Endothelial cell (in vitro differentiated cells): ENCODE measurements at places on chromosomes 1 and 21.

GRCh38 chr1:40896482-40896881 lies 34.3 kb upstream of the CITED4 start:
- H3K4me3 ChIP-seq, result no peak overlapping the region
- peaks cover 22% of the 10 kb centered on the region for H3K36me3 ChIP-seq
- peaks cover 2% of the 10 kb centered on the region for H3K27me3 ChIP-seq
- no peak for DNase-seq

GRCh38 chr1:156616463-156616862 lies 2.8 kb upstream of the HAPLN2 start:
- H3K36me3 ChIP-seq, result no peaks in the 10 kb centered on the region
- no peak overlapping the region for H3K27ac ChIP-seq
- peaks cover 28% of the 10 kb centered on the region for H3K4me1 ChIP-seq
- H3K4me3 ChIP-seq, result no peak overlapping the region
- peak; percentile 36 for DNase-seq

GRCh38 chr1:224670506-224670905 lies 54.4 kb downstream of the CNIH3 start:
- no peaks in the 10 kb centered on the region for H3K36me3 ChIP-seq
- H3K4me1 ChIP-seq, result peaks cover 6% of the 10 kb centered on the region
- no peak overlapping the region for H3K4me3 ChIP-seq
- H3K27ac ChIP-seq, result no peak overlapping the region
- H3K27me3 ChIP-seq, result peaks cover 7% of the 10 kb centered on the region
- no peak for DNase-seq

- peaks cover 3% of the 10 kb centered on the region for H3K27me3 ChIP-seq
- no peak overlapping the region for H3K4me3 ChIP-seq
- no peak for DNase-seq
- no peaks in the 10 kb centered on the region for H3K36me3 ChIP-seq
Measured at GRCh38 chr1:112251766-112252506, 144.1 kb upstream of the CTTNBP2NL start.

GRCh38 chr1:94515296-94515947 lies 26.1 kb downstream of the F3 start:
- H3K4me1 ChIP-seq, result peaks cover 17% of the 10 kb centered on the region
- peaks cover 12% of the 10 kb centered on the region for H3K36me3 ChIP-seq
- no peak overlapping the region for H3K27ac ChIP-seq
- DNase-seq, result no peak
- no peaks in the 10 kb centered on the region for H3K27me3 ChIP-seq
- H3K4me3 ChIP-seq, result no peak overlapping the region

- no peaks in the 10 kb centered on the region for H3K4me1 ChIP-seq
- DNase-seq, result no peak
- peaks cover 2% of the 10 kb centered on the region for H3K27me3 ChIP-seq
- H3K27ac ChIP-seq, result no peak overlapping the region
- no peak overlapping the region for H3K4me3 ChIP-seq
Measured at GRCh38 chr1:219461981-219462400, 150.9 kb downstream of the ZC3H11B start.

- no peak overlapping the region for H3K27ac ChIP-seq
- no peak for DNase-seq
Measured at GRCh38 chr1:196890668-196891067, 2.8 kb downstream of the CFHR4 start.

GRCh38 chr1:1371364-1371745 lies 3.7 kb downstream of the AURKAIP1 start:
- no peak overlapping the region for H3K4me3 ChIP-seq
- no peak overlapping the region for H3K27ac ChIP-seq
- H3K27me3 ChIP-seq, result peaks cover 5% of the 10 kb centered on the region
- H3K36me3 ChIP-seq, result peaks cover 4% of the 10 kb centered on the region

- no peak for DNase-seq
- no peak overlapping the region for H3K4me3 ChIP-seq
- H3K4me1 ChIP-seq, result peaks cover 13% of the 10 kb centered on the region
- H3K27me3 ChIP-seq, result no peaks in the 10 kb centered on the region
Measured at GRCh38 chr1:210792250-210793102, 341.5 kb downstream of the KCNH1 start.

DNA sequence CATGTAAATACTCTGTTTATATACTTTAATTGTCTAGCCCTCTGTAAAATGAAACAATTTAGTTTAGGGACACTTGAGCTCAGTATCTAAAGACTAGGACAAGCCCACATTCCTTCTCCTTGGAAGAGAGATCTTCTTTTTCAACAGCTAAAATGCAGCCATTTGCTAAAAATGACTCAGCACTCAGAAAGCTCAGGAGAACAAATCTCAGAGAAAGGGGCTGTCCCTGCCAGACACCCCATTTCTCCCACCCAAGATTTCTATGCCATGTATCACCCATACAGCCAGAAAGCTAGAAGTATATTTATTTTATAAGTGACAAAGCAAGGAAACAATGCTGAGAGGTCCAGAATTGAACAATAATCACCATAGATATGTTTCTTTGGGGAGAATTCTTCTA lies 23.2 kb upstream of the PRDX6 start:
- no peak overlapping the region for H3K27ac ChIP-seq
- DNase-seq, result no peak
- no peaks in the 10 kb centered on the region for H3K36me3 ChIP-seq
- no peaks in the 10 kb centered on the region for H3K27me3 ChIP-seq
- no peaks in the 10 kb centered on the region for H3K4me1 ChIP-seq

DNA sequence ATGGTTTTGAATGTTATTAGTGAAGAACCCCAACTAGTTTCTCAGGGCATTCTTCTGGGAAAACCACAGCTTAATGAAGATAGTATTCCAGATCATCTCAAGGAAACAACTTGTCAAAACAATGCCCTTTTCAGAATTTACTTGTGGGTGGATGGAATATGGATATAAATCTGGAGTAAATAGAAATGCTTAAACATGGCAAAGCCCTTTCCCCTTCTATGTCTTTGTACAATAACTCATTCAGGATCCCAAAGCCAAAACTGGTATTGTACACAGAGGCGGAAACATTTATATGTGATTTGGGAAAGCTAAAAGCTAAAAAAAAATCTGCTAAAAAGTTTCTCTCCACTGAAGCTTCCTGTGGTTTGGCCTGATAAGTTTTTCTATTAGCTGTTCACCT lies 55.5 kb upstream of the RGS5 start:
- no peaks in the 10 kb centered on the region for H3K36me3 ChIP-seq
- H3K27ac ChIP-seq, result no peak overlapping the region
- H3K4me1 ChIP-seq, result peaks cover 7% of the 10 kb centered on the region
- no peak for DNase-seq
- no peaks in the 10 kb centered on the region for H3K27me3 ChIP-seq
- H3K4me3 ChIP-seq, result no peak overlapping the region

DNA sequence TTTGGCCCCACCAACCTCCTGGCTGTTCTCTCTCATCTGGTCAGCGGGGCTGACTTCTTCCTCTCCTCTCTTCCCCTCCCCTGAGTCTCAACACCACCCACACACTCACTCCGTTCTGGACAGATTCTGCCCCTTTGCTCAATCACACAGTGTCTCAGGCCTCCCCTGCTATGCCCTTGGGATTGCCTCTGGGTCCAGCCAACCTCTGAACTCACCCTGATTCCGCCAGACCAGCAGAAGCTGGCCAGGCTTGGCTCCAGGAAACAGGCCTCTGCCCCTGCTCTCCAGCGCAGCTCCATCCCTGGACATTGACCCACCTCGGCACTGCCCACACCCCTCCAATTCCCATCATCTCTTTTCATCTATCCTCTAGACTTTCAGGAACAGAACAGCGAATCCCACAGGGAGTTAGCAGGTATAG lies 22.1 kb downstream of the AHDC1 start:
- H3K27me3 ChIP-seq, result peaks cover 5% of the 10 kb centered on the region
- H3K27ac ChIP-seq, result no peak overlapping the region
- no peak for DNase-seq
- H3K4me1 ChIP-seq, result peaks cover 4% of the 10 kb centered on the region

- H3K4me1 ChIP-seq, result peaks cover 3% of the 10 kb centered on the region
- no peak for DNase-seq
- H3K36me3 ChIP-seq, result no peaks in the 10 kb centered on the region
- H3K27me3 ChIP-seq, result peaks cover 5% of the 10 kb centered on the region
- no peak overlapping the region for H3K4me3 ChIP-seq
- H3K27ac ChIP-seq, result no peak overlapping the region
Measured at GRCh38 chr1:206001476-206001888, 1.7 kb downstream of the RAB7B start.

DNA sequence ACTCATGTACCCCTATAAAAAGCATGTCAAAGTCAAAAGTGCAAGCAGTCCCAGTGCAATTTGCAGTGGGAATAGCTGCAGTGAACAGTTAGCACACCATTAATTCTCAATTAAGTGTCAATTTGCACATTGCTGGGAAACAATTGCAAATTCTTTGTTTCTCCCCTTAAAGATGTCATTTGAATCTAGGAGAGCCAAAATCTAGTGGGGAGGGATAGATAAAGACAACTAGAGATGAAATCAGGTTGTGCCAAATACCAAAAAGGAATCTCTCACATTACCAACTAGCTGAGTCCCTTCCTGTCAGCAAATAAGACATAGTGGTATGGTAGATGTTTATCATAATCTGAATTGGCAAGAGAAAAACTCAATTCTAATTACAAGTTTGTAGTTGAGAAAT lies 330.7 kb downstream of the NUF2 start:
- no peaks in the 10 kb centered on the region for H3K36me3 ChIP-seq
- H3K4me3 ChIP-seq, result no peak overlapping the region
- H3K27ac ChIP-seq, result no peak overlapping the region
- H3K4me1 ChIP-seq, result no peaks in the 10 kb centered on the region

- H3K27me3 ChIP-seq, result peaks cover 8% of the 10 kb centered on the region
- H3K4me3 ChIP-seq, result no peak overlapping the region
- H3K36me3 ChIP-seq, result peaks cover 5% of the 10 kb centered on the region
- no peak overlapping the region for H3K27ac ChIP-seq
- H3K4me1 ChIP-seq, result peaks cover 6% of the 10 kb centered on the region
Measured at GRCh38 chr1:206065547-206066145, 12.7 kb downstream of the RHEX start.

DNA sequence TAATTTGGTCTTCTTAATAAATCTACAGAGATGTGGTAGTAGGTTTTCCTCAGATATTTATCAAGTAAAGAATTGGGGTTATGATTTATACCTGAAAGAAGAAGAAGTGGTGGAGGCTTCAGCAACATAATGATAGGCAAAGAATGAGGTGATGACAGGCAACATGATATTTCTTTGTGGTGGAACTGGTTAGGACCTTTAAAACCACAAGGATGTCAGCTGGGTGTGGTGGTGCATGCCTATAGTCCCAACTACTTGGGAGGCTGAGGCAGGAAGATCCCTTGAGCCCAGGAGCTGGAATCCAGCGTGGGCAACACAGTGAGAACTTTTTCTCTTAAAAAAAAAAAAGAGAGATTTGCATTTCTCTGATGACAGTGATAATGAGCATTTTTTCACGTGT lies 34.1 kb upstream of the COL11A1 start:
- no peaks in the 10 kb centered on the region for H3K27me3 ChIP-seq
- H3K4me3 ChIP-seq, result no peak overlapping the region
- H3K36me3 ChIP-seq, result no peaks in the 10 kb centered on the region
- H3K27ac ChIP-seq, result no peak overlapping the region

GRCh38 chr1:55084257-55084656 lies 44.9 kb downstream of the PCSK9 start:
- H3K27ac ChIP-seq, result no peak overlapping the region
- H3K27me3 ChIP-seq, result no peaks in the 10 kb centered on the region
- no peak for DNase-seq
- H3K36me3 ChIP-seq, result peaks cover 32% of the 10 kb centered on the region
- H3K4me1 ChIP-seq, result peaks cover 5% of the 10 kb centered on the region

- H3K4me3 ChIP-seq, result no peak overlapping the region
- no peaks in the 10 kb centered on the region for H3K27me3 ChIP-seq
- H3K27ac ChIP-seq, result no peak overlapping the region
- DNase-seq, result no peak
Measured at GRCh38 chr1:76190749-76191424, 116.3 kb downstream of the ST6GALNAC3 start.

DNA sequence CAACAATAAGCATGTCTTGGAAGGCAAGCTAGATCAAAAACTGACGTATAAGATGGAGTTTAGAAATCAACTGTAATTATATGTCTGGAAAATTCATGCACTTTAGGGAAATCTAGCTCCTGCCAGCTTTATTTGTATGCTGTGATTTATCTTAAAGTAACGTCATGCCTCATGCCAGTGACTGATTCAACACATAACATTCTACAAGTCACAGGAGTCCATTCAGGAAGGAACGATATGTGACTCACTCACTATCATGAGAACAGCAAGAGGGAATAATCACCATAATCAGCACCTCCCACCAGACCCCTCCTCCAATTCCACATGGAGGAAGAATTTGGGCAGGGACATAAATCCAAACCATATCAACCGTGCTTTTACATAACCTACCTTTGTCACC lies 682.4 kb upstream of the ADAMTS5 start:
- no peak for DNase-seq
- no peaks in the 10 kb centered on the region for H3K4me1 ChIP-seq
- H3K27me3 ChIP-seq, result no peaks in the 10 kb centered on the region
- no peaks in the 10 kb centered on the region for H3K36me3 ChIP-seq
- no peak overlapping the region for H3K4me3 ChIP-seq
- no peak overlapping the region for H3K27ac ChIP-seq

DNA sequence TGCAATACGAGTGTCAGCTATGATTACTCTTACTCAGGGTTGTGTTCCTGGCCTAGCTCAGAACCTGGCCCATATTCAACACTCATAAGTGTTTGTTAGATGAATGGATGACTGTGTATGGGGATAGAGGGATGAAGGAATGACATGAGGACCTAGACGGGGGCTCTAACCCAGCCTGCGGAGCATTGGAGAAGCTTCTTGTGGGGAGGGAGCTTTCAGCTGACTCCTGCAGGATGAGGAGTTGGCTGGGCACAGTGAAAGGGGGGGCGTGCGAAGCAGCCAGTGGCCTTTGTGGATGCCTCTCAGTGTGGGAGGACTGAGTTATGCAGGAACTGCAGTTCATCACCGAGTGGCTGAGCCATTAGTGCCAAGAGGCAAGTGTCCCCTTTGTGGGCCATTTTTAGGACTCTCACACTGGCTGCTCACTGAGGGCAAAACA lies 1.2 kb upstream of the EXTL1 start:
- no peaks in the 10 kb centered on the region for H3K36me3 ChIP-seq
- peaks cover 4% of the 10 kb centered on the region for H3K4me1 ChIP-seq
- DNase-seq, result no peak
- H3K27me3 ChIP-seq, result no peaks in the 10 kb centered on the region
- no peak overlapping the region for H3K27ac ChIP-seq

DNA sequence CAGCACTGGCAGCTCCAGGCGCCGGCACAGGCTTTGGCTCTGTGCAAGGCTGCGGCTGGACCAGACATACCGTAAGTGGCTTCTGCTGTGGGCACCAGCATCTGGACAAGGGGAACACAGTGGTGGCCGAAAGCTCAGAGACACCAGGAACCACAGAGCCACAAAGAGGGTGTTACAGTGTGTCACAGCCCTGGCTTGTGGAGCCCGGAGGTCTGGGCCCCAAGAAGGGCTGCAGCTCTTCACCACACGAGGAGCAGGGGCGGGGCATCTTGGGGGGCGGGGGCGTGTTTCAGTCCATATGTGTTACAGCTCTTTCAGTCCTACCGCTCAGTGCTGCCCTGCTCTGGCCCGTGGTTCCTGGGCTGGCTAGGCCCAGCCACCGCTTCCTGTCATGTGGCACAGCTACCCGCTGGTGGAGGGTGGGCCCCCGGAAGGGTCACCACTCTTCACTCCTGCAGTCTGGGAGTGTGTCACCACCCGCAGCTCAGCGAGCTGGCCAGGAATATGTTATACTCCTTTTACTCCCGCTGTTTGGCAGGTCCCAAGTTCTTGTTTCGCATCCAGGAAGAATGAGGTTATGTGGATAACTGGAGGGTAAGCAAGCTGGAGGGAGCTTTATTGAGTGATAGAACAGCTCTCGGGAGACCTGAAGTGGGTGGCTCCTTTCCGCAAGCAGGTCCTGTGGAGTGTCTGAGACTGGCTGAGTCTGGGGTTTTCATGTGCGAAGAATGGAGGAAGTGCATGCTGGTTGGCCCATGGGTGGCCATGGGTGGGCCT lies 3.3 kb upstream of the LSM10 start:
- H3K36me3 ChIP-seq, result peaks cover 5% of the 10 kb centered on the region
- no peak overlapping the region for H3K4me3 ChIP-seq
- no peak overlapping the region for H3K27ac ChIP-seq
- peaks cover 5% of the 10 kb centered on the region for H3K27me3 ChIP-seq
